Smooth muscle cell of trachea (primary cell): ENCODE measurements at places on chromosomes 4 and X. TPM values are rescaled to one million over a fixed set of nuclear protein-coding genes. Genes with fewer than 3 reads are reported as not detected.

SLC4A4 gene
- 16.0 and 22.1 TPM in 2 replicates for total RNA-seq

NSG1 gene
- 0.58 and 1.5 TPM in 2 replicates for total RNA-seq

KLHL4 gene
- total RNA-seq: under 0.01 and 0.58 TPM in 2 replicates

CFAP47 gene
- not detected in 2 replicates for total RNA-seq

IL1RAPL1 gene
- 1.2 and 1.9 TPM in 2 replicates for total RNA-seq

HSFX4 gene
- total RNA-seq: not detected in 2 replicates

FGFRL1 gene
- total RNA-seq: 12.5 and 34.4 TPM in 2 replicates

MFAP3L gene
- total RNA-seq: 1.5 and 1.7 TPM in 2 replicates

IL3RA gene
- total RNA-seq: not detected in 2 replicates

VCX gene
- total RNA-seq: not detected in 2 replicates

TLR8 gene
- total RNA-seq: not detected in 2 replicates

GAB3 gene
- 6.5 and 7.3 TPM in 2 replicates for total RNA-seq

RASL11B gene
- under 0.01 and 0.66 TPM in 2 replicates for total RNA-seq

SYN1 gene
- total RNA-seq: 0.29 and 0.33 TPM in 2 replicates

KDR gene
- under 0.01 and 0.44 TPM in 2 replicates for total RNA-seq

HTN1 gene
- not detected in 2 replicates for total RNA-seq

ZC4H2 gene
- 5.8 and 7.1 TPM in 2 replicates for total RNA-seq

CYLC1 gene
- total RNA-seq: not detected in 2 replicates

ADH1B gene
- 281 and 965 TPM in 2 replicates for total RNA-seq

ERAS gene
- not detected in 2 replicates for total RNA-seq

CDX4 gene
- not detected in 2 replicates for total RNA-seq

MTNR1A gene
- total RNA-seq: not detected in 2 replicates

NHSL2 gene
- 16.7 and 19.8 TPM in 2 replicates for total RNA-seq

DDIT4L gene
- 6.1 and 6.5 TPM in 2 replicates for total RNA-seq

XPNPEP2 gene
- 0.73 and 5.0 TPM in 2 replicates for total RNA-seq

DDX53 gene
- not detected in 2 replicates for total RNA-seq

CT45A3 gene
- not detected in 2 replicates for total RNA-seq

CD99 gene
- 237 and 347 TPM in 2 replicates for total RNA-seq

MAGED4 gene
- total RNA-seq: 34.0 and 38.5 TPM in 2 replicates

TMEM128 gene
- 17.9 and 24.6 TPM in 2 replicates for total RNA-seq

TLR2 gene
- 0.50 and 0.58 TPM in 2 replicates for total RNA-seq
